ENCODE measurements at places on chromosomes 5 and 9.

GRCh38 chr9:133168432-133168831, 4.7 kb upstream of the GBGT1 start:
- no peak for DNase-seq

DNA sequence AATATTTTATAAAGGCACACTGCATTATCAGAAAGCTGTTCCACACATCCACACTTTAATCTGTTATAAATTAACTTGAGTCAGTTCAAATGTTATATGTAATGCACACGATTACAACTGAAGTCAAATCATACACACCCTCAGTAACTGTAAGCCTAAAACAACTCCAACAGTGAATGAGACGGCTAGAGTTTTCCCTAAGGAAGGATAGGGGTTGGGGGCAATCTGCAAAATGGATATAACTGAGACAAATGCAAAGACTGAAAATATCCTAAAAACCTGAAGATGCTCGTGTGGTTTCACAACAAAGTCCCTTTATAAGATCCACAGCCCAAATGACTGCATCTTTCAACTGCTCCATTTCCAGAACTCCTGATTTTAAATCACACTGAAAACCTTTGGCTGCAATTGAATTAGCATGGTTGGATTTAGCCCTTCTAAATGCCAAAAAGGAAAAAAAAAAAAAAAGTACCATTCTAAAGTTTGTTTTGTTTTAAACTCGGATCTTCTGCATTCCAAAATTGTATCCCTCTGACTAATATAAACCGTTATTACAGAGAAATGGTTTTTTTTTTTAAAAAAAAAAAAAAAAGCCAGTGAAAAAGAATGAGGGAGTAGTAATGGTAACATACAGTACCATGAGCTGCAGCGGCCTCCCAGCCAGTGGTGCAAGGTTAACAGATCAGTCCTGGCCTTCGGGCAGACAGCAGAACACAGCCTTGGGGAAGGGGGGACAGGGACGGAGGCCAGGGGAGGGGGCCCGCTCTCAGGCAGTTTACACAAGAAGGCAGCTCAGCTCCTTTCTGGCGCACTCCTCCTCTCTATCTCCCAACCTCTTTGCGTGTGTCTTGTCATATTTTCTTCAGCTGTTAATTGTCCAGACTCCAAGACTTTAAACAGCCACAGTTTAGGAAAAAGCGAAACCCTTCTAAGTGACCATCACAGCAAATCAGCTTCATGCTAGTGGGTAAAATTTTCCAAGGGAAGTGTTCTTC, 166.1 kb downstream of the BNC2 start:
- DNase-seq = peak; percentile 22

DNA sequence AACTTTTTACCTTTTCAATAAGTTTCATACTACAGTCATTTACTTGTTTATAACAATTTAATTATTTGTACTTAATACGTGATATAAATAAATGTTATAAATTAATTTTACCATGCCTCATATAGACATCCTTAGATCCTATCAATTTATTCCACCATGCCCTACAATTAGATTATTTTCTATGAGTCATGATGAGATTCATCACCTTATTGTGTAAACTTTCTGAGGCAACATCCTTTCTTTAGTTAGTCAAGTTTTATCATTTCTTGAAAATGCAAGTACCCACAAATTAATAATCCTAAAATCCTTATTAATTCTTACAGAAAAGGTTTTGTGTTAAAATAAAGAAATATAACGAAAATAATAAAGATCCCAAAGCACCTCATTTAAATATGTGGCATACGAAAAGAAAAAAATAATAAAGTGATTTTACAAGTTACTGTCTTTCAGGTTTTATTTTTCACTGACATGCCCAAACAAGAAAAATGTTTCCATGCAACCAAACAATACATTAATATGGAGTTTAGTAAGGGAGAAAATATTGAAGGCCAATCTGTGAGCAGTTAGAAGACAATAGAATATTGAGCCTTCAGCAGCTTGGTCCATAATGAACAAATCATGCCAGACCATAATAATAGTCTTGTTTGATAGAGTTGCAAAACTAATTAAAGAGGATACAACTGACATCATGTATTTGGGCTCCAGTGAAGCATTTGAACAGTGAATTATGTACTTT, 188.7 kb upstream of the MRPS30 start:
- DNase-seq = no peak

DNA sequence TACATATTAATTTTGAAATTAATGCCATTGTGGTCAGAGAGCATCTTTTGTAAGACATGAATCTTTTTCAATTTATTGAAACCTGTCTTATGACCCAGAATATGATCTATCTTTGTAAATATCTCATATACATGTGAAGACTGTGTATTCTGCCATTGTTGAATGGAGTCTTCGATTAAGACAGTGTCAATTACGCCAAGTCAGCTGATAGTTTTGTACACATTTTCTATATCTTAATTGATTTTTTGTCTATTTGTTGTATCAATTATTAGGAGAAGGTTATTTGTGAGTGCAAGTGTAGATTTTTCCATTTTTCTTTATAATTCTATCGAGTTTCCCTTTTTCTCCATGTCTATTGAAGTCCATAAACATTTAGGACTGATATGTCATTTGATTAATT, 471.6 kb downstream of the MED10 start:
- no peak for DNase-seq

DNA sequence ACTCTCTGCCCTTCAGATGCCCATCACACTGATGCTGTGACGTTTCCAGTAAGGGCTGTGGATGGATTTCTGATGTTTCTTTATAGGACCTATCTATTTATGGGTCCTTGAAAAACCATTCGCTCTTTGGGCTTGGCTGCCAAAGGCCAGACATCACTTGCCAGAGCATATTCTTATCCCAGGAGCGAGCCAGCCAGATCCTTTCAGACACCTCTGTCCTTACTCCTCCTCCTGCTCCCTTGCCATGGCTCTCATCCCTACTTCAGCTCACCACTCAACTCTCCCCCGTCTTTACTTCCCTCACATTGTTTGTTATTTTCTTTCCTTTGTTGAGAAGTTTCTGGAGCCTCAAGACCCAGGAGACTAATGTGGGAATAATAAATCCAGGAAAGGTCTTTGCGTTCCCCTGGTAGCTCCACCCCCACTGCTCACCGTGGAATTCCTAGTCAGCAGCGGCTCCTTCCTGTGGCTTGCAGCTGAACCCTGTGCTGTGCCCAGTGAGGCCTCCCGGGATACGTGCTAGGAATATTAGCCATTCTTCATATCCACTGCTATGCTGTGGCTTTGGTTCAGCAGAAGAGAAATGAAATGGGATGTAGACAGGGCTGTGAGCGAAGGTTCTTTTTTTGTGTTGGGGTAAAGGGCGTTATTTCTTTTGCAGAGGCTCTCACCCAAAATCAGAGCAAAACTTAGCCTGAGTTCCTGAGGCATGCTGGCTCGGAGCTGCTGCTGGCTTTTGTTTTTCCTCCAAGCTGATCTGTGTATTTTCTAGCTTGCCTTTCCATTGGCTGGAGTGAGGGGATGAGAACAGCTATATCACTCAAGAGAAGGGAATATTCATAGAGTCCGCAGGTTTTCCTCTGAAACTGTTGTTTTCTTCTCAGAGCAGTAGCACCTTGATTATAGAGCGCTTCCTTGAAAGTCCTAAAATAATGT, 171.1 kb downstream of the SAXO1 start:
- DNase-seq = no peak

GRCh38 chr9:91775708-91776028, 174.4 kb downstream of the ROR2 start:
- no peak for DNase-seq

- no peak for DNase-seq
Measured at GRCh38 chr5:77452351-77452750, 39.8 kb downstream of the WDR41 start.

DNA sequence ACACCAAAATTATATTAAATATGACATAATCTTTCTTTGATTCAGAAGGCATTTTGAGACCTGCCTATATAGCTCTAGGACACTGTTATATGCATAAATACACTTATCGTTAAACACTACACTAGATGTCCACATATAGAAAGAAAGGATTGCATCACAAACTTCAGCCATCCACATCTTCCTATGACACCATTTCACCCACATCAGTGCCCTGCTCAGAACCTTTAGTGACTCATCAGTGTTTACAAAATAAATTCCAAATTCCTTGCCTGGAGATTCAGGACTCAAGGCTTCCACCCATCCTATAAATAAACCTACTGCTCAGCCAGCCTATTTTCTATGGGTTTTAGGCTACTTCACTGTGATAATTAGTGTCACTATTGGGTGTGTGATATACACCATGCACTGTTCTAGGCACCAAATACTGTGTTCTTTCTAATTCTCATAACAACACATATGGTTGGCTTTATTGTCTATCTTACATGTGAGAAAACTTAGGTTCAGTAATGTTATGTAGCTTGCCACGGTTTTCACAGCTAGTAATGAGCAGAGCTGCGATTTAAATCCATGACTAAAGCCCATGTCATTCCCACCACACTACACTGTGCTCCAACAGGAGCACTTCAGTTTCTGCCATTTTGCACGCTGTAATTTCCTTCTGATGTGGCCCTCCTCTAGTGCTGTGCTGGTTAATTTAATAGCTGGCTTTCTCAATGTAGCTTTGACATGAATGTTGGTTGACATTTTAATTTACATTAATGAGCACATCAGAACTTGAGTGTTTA, 103.3 kb downstream of the SREK1 start:
- DNase-seq = no peak

DNA sequence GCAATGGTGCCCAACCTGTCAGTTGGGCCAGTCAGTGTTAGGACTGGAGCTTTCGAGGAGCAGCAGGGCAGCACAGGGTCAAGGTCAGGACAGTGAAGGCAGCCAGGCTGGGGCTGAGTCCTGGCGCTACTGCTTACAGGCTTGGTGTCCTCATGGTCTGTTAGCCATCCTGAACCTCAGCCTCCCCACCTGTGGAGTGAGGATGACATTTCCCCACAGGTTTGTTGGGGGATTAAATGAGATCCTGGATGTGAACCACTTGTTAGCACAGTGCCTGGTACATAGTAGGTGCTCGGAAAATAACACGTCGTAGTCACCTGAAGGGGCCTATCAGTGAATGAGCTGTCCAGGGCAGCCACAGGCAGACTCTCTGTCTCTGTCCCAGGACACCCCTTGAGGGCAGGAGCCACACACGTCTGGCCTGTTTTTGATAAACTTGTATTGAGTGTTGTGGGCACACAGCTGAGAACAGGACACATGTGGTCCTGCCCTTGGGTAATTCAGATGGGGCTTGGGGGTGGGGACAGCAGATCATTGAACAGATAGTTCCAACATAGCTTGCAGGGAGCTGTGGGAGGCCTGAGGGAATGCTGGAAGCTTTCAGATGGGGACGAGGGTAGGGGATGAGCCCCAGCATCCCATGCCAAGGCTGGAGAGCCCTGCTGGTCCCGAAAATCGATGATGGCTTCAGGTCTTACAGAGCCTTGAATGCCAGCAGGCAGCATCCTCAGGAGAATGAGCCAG, 69.3 kb downstream of the AMBP start:
- DNase-seq = peak; percentile 8

- DNase-seq = no peak
Measured at GRCh38 chr9:123304340-123304691, 35.9 kb upstream of the STRBP start.

GRCh38 chr5:164893071-164893470, 1387.7 kb downstream of the MAT2B start:
- no peak for DNase-seq

DNA sequence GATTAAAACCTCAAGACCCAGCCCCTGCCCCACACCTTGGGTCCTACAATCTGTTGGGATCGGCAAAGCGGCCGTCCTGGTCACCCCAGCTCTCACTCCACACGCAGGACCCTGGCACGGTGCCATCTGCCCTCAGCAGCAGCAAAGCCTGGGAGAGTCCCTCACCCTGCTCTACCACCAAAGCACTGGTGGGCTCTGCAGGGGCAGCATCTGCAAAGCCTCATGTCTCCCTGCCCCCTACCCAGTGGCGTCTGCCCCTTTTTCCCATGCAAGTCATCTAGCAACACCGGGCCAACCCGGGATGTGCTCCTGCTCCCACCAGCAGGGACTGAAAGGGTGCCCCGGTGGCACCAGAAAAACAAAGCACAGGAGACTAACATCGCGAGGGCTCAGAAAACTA, 19.6 kb upstream of the CNOT6 start:
- DNase-seq = no peak

- DNase-seq = no peak
Measured at GRCh38 chr5:139388198-139388821, 1.4 kb downstream of the MZB1 start.

DNA sequence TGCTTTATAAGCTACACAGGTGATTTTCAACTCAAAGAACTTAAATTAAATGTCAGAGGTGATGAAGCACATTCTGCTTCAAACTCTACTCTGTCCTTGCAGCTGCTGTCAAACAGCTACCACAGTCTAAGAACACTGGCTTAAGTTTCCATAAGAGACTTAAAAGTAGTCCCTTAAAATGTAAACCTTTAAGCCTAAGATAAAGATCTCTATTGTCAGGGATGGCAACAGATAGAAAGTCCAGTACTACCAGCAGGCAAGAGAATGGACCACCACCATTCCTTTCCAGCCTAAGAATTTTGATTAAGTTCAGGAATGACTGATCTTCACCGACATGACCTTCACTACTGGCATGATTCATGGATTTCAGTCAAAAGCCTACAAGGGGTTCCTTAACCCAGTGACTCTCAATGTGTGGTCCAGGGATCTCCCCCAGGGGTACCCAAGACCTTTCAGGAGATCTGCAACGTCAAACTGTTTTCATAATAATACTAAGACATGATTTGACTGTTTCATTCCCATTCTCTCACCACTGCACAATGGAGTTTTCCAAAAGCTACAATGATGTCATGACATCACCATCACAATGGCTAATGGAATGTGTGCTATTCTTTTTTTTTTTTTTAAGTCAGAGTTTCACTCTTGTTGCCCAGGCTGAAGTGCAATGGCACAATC, 41.1 kb upstream of the PLPP6 start:
- no peak for DNase-seq

DNA sequence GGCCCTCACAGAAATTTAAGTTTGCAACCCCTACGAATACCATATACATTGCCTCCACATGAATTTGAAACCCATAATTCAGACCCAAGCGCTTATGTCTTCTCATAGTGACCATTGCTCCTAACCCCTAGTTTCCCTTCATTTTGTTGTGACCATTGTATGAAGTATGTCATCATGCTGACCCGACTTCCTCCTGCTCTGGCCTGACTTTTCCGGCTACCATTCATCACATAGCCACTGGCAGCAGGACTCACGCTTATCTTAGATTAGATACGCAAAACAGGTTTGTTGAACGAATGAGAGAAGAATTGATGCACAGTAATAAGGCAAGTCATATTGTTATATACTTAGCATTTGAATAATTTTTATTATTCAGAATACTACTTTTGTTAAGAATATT, 345.4 kb downstream of the FBXL17 start:
- no peak for DNase-seq

GRCh38 chr5:96023518-96023917, 61.9 kb upstream of the ELL2 start:
- no peak for DNase-seq

DNA sequence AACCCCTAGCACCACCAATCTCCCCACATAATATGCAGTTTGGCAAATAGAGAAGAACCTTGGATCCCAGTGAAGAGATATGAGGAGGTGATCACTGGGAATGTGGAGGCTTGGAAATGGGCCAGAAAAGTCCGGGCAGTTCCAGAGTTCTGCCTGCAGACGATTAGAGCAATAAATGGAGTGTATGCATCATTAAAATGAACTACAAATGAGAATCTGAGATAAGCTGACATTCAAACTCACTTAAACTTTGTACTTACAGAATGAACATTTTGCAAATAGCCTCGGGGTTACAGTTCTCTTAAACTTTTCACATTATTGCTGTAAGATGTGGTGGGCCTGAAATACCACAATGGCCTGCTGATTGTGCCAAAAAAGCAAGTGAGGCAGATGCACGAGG, 23.0 kb upstream of the LHFPL2 start:
- no peak for DNase-seq

All from D341Med (cell line).